ENCODE measurements at places on chromosomes 13 and 19. TPM values are rescaled to one million over a fixed set of nuclear protein-coding genes. Genes with fewer than 3 reads are reported as not detected.
A peak's percentile ranks its signal among the peaks of the same experiment; 100 is the strongest.

CDC16 gene
- 60.8 TPM for polyA plus RNA-seq

FXYD3 gene
- polyA plus RNA-seq = 1.2 TPM

CYP4F2 gene
- 0.26 TPM for polyA plus RNA-seq

MUC16 gene
- not detected for polyA plus RNA-seq

ZNF69 gene
- polyA plus RNA-seq = 10.5 TPM

MISP3 gene
- 0.29 TPM for polyA plus RNA-seq

USHBP1 gene
- 6.9 TPM for polyA plus RNA-seq

JAK3 gene
- 2.2 TPM for polyA plus RNA-seq

DGKH gene
- 3.8 TPM for polyA plus RNA-seq

EDDM13 gene
- 2.3 TPM for polyA plus RNA-seq

DNA sequence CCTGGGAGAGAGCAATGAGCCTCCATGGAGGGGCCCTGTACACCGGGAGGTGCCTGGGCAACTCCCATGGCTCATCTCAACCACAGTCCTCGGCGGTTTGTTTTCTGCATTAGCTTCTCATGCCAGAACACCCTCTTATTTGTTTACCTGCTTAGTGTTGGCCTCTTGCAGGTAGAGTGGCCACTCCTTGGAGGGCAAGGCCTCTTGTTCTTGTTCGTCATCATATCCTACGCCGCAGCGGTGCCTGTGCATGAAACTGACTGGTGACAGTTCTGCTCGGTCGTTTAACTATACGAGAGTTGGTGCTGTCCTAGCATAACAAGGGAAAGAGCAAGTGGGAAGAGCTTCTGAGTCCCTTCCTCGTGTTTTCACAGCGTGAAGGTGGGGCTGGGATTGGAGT lies 40.5 kb upstream of the RNF113B start:
- no peak for DNase-seq

DNA sequence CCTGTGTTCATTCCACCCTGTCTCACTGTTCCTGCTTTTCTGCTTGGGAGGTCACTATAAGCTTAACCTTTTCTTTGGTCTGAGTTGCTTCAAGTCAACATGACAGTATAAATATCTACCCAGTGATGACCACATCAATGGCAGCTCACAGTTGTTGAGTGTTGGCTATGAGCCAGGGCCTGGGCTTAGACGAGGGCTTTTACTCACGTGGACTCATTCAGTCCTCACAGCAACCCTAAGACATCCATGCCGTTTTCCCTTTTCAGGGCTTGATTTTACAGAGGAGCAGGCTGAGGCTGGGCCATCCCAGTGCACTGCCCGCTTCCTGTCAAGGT lies 10.2 kb upstream of the CCDC97 start:
- peak; percentile 56 for DNase-seq

- peak; percentile 56 for DNase-seq
Observed at GRCh38 chr13:41059456-41060081, 1.7 kb upstream of the WBP4 start.

DNA sequence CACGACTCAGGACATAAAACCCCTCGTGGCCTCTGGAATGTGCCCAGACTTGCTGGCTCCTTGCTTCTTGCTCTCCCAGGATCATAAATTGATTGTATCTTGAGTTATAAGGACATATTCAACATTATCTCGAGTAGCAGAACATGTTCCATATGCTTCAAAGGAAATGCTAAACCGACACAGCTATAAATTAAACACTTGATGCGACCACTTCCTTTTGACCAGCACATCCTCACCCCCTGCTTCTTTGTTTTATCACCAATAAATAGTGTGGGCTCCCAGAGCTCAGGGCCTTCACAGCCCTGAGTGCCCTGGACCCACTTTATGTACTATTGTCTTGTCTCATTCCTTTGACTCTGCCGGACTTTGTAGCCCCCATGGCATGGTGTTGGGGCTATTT lies 157.0 kb upstream of the PABPC3 start:
- DNase-seq = no peak

- DNase-seq = no peak
Observed at GRCh38 chr19:1410136-1410786, 2.9 kb downstream of the DAZAP1 start.

- DNase-seq = no peak
Observed at GRCh38 chr13:48400850-48401291, 12.0 kb downstream of the LPAR6 start.

GRCh38 chr19:18698321-18699167 lies 15.1 kb downstream of the CRTC1 start:
- DNase-seq = no peak

GRCh38 chr13:46575818-46576221 lies 22.9 kb downstream of the LRCH1 start:
- DNase-seq = peak; percentile 83

DNA sequence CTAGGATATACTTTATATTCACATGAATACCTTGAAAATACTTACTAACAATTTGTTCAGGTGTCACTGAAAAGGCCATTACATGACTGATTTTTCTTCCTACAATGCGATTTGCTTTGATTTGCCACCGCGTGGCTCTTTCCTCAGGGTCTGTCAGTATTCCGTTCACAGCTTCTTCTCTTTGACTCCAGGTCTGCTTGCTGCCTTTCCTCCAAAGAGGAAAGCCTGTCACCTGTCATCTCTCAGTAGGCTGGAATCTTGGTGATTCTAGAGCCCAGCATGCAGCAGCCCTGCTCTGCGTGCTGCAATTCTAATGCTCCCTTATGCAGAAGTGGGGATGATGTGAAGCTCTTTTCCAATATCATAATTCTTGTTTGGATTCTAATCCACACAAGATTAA lies 33.6 kb upstream of the SIAH3 start:
- DNase-seq = no peak

GRCh38 chr13:74324338-74324737 lies 190.1 kb upstream of the KLF12 start:
- DNase-seq = no peak

DNA sequence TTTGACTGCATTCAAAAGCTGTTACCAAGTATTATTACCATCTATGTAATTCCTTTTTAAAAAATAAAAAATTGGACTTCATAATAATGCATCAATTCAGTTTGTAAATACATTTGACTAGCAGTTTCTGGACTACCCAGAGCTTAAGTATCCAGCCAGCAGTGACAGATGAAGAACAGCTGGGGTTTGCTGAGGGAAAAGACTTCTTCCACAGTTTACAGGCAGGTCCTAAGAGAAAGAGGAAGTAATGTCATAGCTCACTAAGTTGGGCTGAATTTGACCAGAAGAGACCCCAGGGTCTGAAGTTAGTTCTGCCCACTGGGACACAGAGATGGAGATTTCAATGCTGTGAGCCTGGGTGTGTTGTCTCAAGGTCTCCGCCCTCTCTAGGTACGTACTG lies 96.4 kb downstream of the MBNL2 start:
- DNase-seq = no peak

- DNase-seq = peak; percentile 7
Observed at GRCh38 chr13:48194379-48194754, 38.6 kb upstream of the ITM2B start.

DNA sequence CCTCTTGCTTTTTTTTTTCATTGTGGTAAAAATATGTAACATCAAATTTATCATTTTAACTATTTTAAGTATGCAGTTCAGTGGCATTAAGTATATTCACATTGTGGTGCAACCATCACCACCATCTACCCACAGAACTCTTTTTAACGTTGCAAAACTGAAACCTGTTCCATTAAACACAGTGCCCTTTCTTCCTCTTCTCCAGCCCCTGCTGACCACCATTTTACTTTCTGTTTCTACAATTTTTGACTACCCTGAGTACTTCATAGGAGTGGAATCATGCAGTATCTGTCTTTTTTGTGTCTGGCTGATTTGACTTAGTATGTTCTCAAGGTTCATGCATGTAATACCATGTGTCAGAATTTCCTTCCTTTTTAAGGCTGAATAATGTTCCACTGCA lies 153.1 kb downstream of the FGF9 start:
- DNase-seq = no peak

GRCh38 chr13:114108894-114109293 lies 23.5 kb downstream of the RASA3 start:
- no peak for DNase-seq

DNA sequence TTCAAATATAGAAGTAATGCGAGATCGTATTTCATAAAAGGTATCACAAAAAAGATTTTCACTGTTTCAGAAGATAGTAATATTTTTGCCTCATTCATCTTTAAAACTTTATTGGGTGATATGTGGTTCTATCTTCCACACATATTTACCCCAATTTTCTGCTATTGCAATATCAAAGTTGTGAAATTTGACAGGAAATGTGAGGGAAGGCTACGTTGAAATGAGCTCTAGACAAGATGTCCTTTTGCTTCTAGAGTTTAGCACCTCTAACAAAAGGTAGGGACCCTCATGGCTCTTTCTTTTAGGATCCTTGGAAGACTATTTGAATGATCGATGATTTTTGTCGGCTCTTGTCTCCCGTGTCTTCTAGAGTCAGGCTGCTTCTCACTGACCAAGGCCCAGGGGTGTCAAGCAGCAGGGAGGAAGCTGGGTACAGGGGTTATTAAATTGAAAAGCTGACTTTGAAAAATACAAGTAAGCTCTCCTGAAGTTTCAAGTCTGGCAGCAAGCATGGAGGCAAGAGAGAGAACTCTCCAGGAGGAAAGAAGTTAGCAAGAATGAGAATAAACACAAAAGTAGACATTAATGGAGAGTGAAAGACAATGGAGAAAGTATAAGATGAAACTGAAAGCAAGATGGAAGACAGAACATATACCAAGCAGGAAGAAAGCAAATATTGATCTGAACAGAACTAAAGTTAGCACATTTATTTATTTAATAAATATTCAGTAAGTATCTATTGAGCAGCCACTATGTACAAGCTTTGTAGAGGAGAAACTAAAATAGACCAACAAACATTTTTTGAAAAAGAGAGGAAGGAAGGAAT lies 73.4 kb downstream of the RUBCNL start:
- DNase-seq = no peak

DNA sequence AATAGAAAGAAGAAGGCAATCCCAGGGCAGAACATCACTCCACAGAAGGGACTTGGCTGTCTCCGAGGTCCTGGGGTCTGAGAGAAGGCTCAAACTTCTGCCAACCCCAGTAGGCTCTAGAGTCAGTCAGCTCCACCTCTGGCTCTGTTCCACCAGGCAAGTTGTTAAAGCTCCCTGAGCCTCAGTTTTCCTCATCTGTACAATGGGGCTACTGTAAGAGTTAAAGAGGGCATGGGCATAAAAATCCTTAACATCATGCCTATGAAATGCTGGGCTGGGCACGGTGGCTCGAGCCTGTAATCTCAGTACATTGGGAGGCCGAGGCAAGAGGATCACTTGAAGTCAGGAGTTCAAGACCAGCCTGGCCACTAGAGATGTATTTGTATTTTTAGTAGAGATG lies 5.1 kb downstream of the UNC13A start:
- no peak for DNase-seq

GRCh38 chr13:103961129-103961528 lies 894.9 kb upstream of the SLC10A2 start:
- DNase-seq = no peak

- DNase-seq = no peak
Observed at GRCh38 chr13:22517544-22517943, 663.2 kb upstream of the SGCG start.

DNA sequence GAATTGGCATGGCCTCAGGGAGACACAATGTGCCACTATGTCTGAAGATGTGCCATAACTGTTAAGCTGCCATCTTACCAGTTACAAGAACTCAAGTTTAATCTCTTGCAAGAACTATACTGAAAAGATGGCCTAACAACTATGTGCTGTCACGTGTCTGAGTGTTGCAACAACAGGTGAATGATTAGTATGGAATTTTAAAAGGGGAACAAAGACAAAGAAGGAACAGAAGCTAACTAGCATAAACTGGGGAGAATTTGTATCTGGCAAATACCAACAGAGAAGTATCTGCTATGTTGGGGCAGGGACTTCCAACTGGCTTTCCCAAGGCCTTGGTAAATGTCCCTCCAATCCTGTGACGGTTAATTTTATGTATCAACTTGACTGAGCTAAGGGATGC lies 11.5 kb upstream of the ACOD1 start:
- DNase-seq = no peak

GRCh38 chr19:18161636-18162002 lies 8.7 kb downstream of the PIK3R2 start:
- no peak for DNase-seq

DNA sequence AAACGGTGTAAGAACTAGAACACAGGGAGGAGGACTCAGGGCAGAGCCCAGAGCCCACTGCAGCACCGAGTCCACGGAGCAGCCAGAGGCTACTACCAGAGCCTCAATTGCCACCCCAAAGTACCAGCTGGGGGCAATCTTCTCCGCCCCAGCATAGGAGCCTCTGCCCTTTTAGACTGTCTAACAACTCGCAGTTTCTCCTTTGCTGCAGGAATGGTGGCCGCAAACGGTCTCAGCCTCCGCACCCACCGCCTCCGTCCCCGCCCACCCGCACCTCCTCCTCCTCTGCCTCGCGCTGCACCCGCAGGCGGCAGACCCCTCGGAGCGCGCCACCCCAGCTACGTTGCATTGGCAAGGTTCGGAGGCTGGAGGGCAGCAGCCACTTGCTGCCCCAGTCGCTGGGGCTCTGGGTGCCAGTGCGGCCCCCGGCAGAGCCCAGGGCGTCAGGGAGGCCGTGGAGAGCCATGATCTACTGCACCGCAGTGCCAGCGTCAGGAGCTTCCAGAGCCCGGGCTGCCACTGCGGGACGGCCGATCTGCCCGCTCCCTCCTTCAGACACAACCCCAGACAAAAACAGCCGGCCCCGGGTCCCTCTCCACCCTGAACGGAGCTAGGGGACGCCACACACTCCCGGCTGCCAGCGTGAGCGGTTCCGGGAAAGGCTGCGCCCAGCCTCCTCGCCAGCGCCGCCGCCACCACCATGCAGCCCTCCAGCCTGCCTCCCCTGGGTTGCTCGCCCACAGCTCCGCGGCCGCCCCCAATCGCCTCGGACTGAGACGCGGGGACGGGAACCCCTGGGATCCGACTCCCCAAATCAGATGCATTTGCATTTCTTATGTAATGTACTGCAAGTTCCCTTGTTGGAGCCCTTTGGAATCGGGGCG lies 1.8 kb downstream of the FGF14 start:
- DNase-seq = no peak

DNA sequence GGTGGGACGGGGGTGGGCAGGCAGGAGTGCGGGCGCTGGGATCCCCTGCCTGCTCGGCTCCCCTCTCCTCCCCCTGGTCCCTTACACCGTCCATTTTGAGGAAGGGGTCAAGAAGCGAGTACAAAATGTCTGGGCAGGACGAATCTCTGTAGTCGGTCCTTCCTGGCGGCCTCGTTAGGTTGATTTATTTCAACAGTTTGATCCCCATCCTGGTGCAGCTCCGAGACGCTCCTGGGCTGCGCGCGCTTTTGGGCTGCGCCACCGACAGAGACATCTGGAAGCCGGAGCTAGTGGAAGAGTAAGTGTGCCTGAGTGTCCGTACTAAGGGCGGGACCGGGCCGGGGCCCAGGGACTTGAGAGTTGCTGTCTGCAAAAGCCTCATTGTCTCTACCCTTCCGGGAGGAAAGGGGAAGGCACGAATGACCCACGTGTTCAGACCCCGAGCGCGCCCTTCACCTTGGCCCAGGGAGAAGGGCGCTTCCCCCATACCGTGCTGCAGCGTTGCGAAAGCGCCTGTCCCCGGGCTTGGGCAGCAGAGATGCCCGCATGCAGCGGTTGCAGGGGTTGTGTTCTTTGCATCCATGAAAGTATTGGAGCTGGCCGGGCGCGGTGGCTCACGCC lies 1.8 kb downstream of the ZNF114 start:
- peak; percentile 70 for DNase-seq
